Central memory CD8-positive, alpha-beta T cell (primary cell): ENCODE measurements at places on chromosomes 16 and 17.

- H3K27me3 ChIP-seq: no peaks in the 10 kb centered on the region
- H3K4me3 ChIP-seq: peak overlapping the region; percentile 81
- peak; percentile 68 for DNase-seq
- H3K4me1 ChIP-seq: peaks cover 50% of the 10 kb centered on the region
- H3K27ac ChIP-seq: peak overlapping the region; percentile 0
Measured at GRCh38 chr17:78253946-78254672, 22.7 kb downstream of the TMEM235 start.

- no peak overlapping the region for H3K27ac ChIP-seq
- H3K4me1 ChIP-seq: no peaks in the 10 kb centered on the region
- H3K4me3 ChIP-seq: no peak overlapping the region
- H3K27me3 ChIP-seq: peaks cover 21% of the 10 kb centered on the region
Measured at GRCh38 chr17:81309140-81309858, 14.2 kb upstream of the SLC38A10 start.

GRCh38 chr16:2027024-2028010, 615 bp downstream of the NHERF2 start:
- no peak for DNase-seq
- peaks cover 5% of the 10 kb centered on the region for H3K36me3 ChIP-seq
- H3K27ac ChIP-seq: no peak overlapping the region
- H3K4me1 ChIP-seq: peaks cover 12% of the 10 kb centered on the region
- H3K4me3 ChIP-seq: peak overlapping the region; percentile 63

DNA sequence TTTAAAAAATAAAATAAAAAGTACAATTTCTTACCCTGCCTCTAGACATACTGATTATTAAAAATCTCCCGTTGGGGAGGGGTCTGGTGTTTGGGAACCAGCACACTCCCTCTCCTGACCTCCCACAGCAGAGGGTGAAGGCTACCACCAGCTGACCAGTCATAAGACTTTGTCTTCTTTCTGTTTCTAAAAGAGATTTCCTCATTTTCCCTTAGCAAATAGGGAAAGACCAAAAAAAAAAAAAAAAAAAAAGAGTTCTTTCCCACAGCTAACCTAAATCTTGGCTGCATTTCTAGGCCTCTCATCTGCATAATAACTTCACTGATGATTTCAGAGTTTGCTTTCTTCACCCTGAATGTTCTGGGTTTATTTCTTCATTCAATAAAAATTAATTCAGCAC, 30.3 kb downstream of the CDK5RAP3 start:
- no peak overlapping the region for H3K27ac ChIP-seq
- H3K36me3 ChIP-seq: no peaks in the 10 kb centered on the region
- H3K4me3 ChIP-seq: no peak overlapping the region

- peak overlapping the region; percentile 47 for H3K4me3 ChIP-seq
- H3K27me3 ChIP-seq: no peaks in the 10 kb centered on the region
- DNase-seq: no peak
- peak overlapping the region; percentile 69 for H3K27ac ChIP-seq
Measured at GRCh38 chr17:80649672-80650330, 105.2 kb downstream of the RPTOR start.

DNA sequence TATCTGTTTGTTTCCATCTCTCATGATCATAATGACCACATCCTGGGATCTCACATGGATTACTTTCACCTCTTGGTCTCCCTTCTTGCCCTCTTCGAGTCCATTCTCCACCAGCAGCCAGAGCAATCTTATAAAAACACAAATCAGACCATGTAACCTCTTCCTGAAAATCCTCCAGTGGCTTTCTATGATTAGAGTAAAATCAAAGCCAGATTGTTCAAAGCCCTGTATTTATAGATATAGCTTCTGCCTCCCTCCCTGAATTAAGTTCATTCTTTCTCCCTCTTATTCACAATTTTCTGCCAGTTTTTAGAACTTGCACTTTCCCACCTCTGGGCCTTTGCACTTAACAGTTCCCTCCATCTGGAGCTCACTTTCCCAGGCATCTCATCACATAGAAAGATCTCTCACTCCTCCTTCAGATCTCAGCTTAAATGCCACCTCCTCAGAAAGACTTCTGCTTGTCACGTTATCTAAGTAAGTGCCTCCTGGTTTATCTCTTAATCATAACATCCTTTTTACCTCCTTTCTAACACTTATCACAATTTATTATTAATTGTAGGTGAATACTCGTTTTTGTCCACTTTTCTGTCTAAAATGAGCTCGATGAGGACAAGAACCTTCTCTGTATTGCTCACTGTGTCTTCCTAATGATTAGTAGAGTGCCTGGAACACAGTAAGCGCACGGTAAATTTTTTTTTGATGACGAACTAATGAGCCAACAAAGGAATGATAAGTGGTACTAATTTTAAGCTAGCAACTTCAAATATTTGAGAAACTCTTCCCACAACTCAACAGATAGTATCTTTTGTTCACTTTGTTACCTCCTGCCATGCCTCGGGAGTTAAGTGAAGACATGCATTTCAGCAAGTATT, 80.5 kb downstream of the CYB561 start:
- no peaks in the 10 kb centered on the region for H3K27me3 ChIP-seq
- no peaks in the 10 kb centered on the region for H3K4me1 ChIP-seq
- peaks cover 5% of the 10 kb centered on the region for H3K36me3 ChIP-seq
- no peak overlapping the region for H3K4me3 ChIP-seq
- H3K27ac ChIP-seq: no peak overlapping the region

GRCh38 chr16:11082860-11083388, 138.6 kb downstream of the CLEC16A start:
- peaks cover 18% of the 10 kb centered on the region for H3K36me3 ChIP-seq
- DNase-seq: no peak
- no peak overlapping the region for H3K4me3 ChIP-seq
- H3K27ac ChIP-seq: no peak overlapping the region
- peaks cover 13% of the 10 kb centered on the region for H3K4me1 ChIP-seq

GRCh38 chr16:76956394-76956793, 234.6 kb upstream of the MON1B start:
- H3K4me3 ChIP-seq: no peak overlapping the region
- H3K4me1 ChIP-seq: no peaks in the 10 kb centered on the region
- H3K27ac ChIP-seq: no peak overlapping the region

GRCh38 chr16:58392215-58393137, at the start of gene GINS3:
GINS3 (plus strand) TSS chr16:58392471; CDS start chr16:58392602, 131 bp downstream.
- peak within 1 kb of the TSS; percentile 84 for H3K27ac ChIP-seq
- peak; percentile 64 for DNase-seq
- H3K4me1 ChIP-seq: peaks cover 11% of the 10 kb centered on the region

DNA sequence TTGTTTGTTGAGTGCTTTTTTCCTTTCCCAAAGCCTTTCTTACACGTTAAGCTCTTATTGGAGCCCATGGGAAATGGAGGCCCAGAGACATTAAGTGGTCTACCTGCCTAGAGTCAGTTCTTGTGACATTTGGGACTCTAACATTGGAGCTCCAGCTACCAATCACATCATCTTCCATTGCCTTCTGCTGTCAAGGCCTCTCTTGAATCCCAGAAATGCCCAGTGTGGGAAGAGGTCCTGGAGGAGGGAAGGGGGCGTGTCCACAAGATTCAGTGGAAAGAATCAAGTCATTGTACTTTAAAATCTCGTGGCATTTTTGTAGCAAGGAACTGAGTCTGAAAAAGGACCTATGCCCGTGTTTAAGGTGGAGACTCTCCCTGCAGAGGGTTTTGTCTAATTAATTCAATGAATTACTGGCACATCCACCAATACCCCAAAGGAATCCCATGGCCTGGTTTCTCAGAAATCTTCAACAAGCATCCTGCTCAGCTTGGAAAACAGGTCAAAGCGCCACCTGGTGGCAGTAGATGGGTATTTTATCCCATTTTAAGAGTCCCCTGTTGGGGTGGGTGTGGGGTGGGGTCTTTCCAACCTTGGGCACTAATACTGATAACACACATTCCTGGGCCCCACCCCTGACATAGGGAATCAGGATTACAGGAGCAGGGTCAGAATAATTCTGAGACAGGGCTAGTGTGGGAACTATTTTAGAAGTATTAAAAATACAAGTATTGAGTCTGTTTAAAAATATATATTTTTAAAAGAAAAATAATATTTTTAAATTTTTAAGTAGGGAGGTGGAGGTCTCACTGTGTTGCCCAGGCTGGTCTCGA, 24.6 kb downstream of the GPT2 start:
- no peak overlapping the region for H3K27ac ChIP-seq
- no peak overlapping the region for H3K4me3 ChIP-seq
- no peaks in the 10 kb centered on the region for H3K27me3 ChIP-seq

GRCh38 chr17:28574526-28574925, 2.2 kb downstream of the ALDOC start:
- DNase-seq: no peak
- H3K27ac ChIP-seq: no peak overlapping the region
- H3K4me3 ChIP-seq: no peak overlapping the region
- H3K27me3 ChIP-seq: no peaks in the 10 kb centered on the region
- peaks cover 43% of the 10 kb centered on the region for H3K4me1 ChIP-seq

GRCh38 chr17:82923366-82924113, 83.7 kb upstream of the ZNF750 start:
- no peak for DNase-seq
- H3K27me3 ChIP-seq: no peaks in the 10 kb centered on the region
- H3K36me3 ChIP-seq: peaks cover 26% of the 10 kb centered on the region
- peaks cover 11% of the 10 kb centered on the region for H3K4me1 ChIP-seq
- H3K27ac ChIP-seq: no peak overlapping the region

- no peak overlapping the region for H3K4me3 ChIP-seq
- no peaks in the 10 kb centered on the region for H3K4me1 ChIP-seq
- peaks cover 61% of the 10 kb centered on the region for H3K27me3 ChIP-seq
- DNase-seq: no peak
- no peaks in the 10 kb centered on the region for H3K36me3 ChIP-seq
- H3K27ac ChIP-seq: no peak overlapping the region
Measured at GRCh38 chr16:27844826-27845225, 218.7 kb downstream of the GSG1L start.

GRCh38 chr16:27387724-27388123, 14.2 kb upstream of the IL21R start:
- H3K27ac ChIP-seq: no peak overlapping the region
- H3K4me3 ChIP-seq: no peak overlapping the region
- peaks cover 23% of the 10 kb centered on the region for H3K4me1 ChIP-seq
- H3K27me3 ChIP-seq: no peaks in the 10 kb centered on the region
- H3K36me3 ChIP-seq: peaks cover 2% of the 10 kb centered on the region

DNA sequence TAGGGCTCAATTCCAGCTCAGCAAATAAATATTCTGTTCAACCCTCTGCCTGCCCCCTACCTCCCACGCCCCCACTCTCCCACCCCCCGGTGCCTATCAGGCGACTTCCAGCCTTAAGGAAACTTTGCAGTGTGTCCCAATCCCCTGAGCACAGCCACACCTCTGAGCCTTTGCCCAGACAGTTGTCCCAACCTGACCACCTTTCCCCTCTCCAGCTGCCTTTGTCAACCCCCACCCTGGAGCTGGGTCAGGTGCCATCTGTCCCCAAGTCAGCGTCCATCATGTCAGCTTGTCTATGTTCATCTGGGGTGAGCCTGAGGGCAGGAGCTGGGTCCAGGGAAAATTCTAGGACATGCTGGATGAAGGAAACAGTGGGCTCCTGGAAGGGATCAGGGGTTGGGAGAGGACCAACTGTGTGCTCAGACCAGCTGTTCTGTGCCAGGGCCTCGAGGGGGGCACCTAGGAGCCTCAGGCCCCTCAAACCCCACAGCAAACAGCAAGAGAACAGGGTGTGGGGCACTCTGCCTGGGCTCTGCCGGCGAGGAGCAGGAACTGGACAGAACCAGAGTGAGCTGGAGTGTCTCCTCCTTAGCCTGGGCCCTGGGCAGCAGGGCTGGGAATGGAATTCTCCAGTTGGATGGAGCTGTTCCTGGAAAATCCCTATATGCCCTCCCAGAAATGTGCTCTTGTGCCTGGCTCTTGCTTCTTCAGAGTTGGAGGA, 17.8 kb downstream of the CDH16 start:
- H3K27ac ChIP-seq: no peak overlapping the region
- DNase-seq: no peak
- H3K27me3 ChIP-seq: no peaks in the 10 kb centered on the region

DNA sequence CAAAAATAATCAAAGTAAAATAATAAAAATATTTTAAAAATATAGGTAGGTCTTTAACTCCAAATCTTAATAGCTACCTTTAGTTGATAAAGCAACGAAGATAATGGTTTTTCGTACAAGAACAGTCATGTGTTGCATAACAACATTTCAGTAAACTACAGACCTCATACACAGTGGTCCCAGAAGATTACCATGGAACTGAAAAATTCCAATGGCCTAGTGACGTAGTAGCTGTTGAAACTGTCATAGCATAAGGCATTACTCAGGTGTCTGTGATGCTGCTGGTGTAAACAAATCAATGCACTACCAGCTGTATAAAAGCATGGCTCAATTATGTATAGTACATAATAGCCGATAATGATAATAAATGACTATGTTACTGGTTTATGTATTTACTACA, 43.9 kb downstream of the CREBBP start:
- DNase-seq: no peak
- no peak overlapping the region for H3K4me3 ChIP-seq
- peaks cover 13% of the 10 kb centered on the region for H3K36me3 ChIP-seq

- H3K36me3 ChIP-seq: no peaks in the 10 kb centered on the region
- H3K4me1 ChIP-seq: no peaks in the 10 kb centered on the region
- H3K27ac ChIP-seq: no peak overlapping the region
- DNase-seq: no peak
- H3K27me3 ChIP-seq: no peaks in the 10 kb centered on the region
- H3K4me3 ChIP-seq: no peak overlapping the region
Measured at GRCh38 chr16:81752225-81752875, 26.7 kb upstream of the PLCG2 start.

DNA sequence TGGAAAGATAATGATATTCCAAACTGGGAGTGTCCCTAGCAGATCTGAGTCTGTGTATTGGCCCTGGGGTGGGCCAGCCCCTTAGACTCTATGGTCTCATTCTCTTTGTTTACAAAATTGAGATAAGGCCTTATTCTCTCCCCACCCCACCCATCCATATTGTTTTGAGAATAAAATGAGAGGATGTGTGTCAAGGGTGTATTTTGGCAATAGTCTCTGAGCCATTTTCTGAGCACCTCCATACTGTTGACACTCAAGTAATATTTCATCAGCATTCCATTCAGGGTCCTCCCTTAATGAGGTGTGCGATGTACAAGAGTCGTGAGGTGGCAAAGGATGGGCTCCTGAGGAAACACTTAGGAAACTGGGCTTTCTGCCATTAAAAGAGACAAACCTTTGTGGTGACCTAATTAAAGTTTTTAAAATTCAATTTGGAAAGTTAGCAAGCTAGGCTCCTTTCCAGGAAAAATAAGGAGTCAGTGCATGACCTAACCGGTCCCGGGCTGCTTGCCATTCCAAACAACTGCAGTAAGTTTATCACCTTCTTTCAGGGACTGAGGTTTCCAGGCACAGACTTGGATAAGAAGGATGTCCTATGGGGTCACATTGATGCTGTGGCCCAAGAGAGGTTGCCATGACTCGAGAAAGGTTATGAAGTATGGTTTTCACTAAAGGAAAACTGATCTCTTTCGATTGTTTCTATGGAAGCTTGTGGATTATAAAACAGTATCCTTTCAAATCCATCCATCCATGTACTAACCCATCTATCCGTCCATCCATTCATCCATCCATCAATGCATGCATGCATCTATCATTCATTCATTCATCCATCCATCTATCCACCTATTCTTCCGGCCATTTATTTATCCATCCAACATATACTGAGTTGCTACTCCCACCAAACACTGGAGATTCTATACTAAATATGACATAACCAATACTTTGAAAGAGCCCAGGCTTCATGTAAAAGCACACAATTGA, 443.3 kb downstream of the UTP18 start:
- no peak overlapping the region for H3K4me3 ChIP-seq
- H3K27me3 ChIP-seq: peaks cover 23% of the 10 kb centered on the region
- H3K4me1 ChIP-seq: no peaks in the 10 kb centered on the region
- H3K27ac ChIP-seq: no peak overlapping the region
- DNase-seq: no peak
- H3K36me3 ChIP-seq: no peaks in the 10 kb centered on the region

GRCh38 chr16:84786605-84787262, 33.1 kb upstream of the CRISPLD2 start:
- no peak for DNase-seq
- peaks cover 6% of the 10 kb centered on the region for H3K36me3 ChIP-seq
- no peak overlapping the region for H3K4me3 ChIP-seq
- H3K27me3 ChIP-seq: no peaks in the 10 kb centered on the region
- H3K4me1 ChIP-seq: no peaks in the 10 kb centered on the region
- no peak overlapping the region for H3K27ac ChIP-seq
